Omental fat pad (tissue), 4 donors: ENCODE measurements at places on chromosomes 12 and 14. TPM values are rescaled to one million over a fixed set of nuclear protein-coding genes. Genes with fewer than 3 reads are reported as not detected.

DNA sequence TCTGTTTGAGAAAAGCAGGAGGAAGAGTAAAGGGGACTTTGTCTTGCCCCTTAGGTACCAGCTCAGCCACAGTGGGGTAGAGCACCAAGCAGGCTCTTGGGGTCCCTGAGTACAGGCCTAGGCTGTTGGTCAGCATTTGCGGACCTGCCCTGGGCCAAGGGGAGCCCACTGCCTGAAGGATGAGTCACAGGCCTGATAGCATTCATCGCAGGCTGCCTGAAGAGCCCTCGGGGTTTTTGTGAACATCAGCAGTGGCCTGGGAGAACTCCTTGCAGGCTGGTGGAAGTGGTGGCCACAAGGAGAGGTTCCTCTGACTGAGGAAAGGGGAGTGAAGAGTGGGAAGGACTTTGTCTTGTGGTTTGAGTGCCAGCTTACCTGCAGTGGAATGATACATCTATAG is 25.0 kb upstream of the P2RX7 start:
- DNase-seq = no peak

DNA sequence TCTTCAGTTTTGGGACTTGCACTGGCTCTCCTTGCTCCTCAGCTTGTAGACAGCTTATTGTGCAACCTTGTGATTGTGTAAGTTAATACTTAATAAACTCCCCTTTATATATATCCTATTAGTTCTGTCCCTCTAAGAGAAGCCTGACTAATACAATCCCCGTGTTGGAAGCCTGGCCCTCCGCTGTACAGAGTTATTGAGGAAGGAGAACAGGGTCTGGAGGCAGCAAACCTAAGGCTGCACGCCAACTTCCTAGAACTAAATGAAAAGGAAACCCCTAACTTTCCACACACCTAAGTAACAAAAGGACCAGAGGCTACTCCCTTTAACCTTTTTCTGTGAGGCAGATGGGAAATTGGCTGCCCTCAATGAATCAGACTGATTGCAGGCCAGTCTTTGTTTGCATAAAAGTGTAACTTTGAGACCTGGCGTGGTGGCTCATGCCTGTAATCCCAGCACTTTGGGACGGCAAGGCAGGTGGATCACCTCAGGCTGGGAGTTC is 42.6 kb upstream of the LIMA1 start:
- DNase-seq = no peak

DNA sequence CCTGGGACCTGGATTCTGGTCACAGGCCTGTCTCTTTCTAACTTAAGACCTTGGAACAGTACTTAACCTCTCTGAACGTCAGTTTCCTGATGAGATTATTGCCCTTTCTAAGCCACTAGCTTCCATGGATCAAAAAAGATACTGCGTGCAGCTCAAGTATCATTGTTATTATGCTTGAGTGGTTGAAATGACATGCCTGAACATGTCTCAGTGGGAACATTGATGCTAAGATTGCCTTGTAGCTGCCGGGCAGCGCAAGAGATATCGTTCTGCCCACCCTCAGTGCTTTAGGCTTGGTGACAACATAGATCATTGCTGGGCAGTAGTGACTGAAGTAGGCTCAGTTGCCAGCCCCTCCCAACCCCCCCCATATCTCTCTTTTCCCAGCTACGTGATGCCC is 131.9 kb downstream of the SMOC1 start:
- DNase-seq = no peak

DNA sequence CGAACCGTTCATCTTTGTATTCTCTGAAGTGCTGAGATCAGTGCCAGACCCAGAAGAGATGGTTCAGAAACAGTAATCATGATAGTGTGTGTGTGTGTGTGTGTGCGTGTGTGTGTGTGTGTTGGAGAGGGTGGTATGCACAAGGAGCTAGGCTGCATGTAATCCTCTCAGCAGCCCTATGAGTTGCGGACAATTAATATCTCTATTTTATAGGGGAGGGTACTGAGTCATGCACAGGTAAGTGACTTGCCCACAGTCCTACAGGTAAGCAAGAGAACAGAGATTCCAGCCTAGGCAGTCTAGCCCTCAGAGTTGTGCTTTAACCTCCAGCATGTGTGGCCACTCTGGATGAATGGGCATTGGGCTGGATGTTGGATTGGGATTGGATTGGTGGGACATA is 27.9 kb upstream of the TCL1A start:
- DNase-seq = no peak

The HOXC13 gene
- not detected for total RNA-seq
